ENCODE measurements at places on chromosomes 16 and 17. TPM values are rescaled to one million over a fixed set of nuclear protein-coding genes. Genes with fewer than 3 reads are reported as not detected.

- H3K4me3 ChIP-seq, result no peak overlapping the region
- no peak for DNase-seq
- no peaks in the 10 kb centered on the region for H3K4me1 ChIP-seq
- no peak overlapping the region for H3K27ac ChIP-seq
- peaks cover 11% of the 10 kb centered on the region for H3K36me3 ChIP-seq
Observed at GRCh38 chr16:797120-797420, 3.5 kb downstream of the GNG13 start.

DNA sequence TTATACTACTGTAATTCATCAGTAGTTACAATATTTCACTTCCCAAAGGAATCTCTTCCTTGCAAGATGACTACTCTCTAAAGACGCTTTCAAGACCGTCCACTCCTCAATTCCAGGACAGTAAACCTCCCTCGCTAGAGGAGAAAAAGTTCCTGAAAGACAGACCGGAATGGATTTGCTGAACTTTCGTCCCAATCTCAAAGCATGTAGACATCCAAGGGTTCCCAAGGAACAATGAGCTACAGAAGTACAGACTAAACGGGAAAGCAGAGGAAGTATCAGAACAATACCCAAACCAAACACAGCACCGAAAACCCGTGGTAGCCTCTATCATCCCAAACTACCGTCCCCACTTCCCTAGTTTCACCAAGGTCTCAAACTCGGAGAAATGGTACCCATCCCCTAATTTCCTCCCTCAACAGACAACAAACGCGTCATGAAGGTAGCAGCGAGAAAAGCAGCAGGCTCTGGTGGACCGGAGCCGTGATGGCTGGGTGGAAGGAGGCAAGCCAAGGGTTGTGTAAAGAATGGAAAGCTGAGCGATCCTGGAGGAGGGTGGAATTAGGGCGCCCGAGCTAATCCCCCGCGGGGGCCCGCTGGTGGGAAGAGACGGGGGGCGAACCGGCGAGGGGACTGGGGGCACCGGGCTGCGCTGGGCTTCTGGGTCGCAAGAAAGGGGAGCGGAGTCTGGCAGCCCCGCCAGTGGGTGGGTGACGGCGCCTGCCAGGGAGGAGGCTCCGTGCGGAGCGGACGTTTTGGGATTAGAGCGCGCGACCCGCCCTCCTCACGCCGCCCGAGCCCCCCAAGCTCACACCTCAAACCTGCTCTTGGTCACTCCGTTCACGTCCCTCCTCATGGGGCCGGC, 647 bp downstream of the FBXL20 start:
- peaks cover 18% of the 10 kb centered on the region for H3K4me1 ChIP-seq
- no peak for DNase-seq

GRCh38 chr16:68369697-68370580, 59.1 kb downstream of the PRMT7 start:
- DNase-seq, result peak; percentile 70
- H3K4me3 ChIP-seq, result peak overlapping the region; percentile 75
- peaks cover 5% of the 10 kb centered on the region for H3K36me3 ChIP-seq

- DNase-seq, result no peak
- H3K27ac ChIP-seq, result no peak overlapping the region
- H3K4me1 ChIP-seq, result no peaks in the 10 kb centered on the region
- no peaks in the 10 kb centered on the region for H3K27me3 ChIP-seq
Observed at GRCh38 chr16:60563166-60563565, 1473.1 kb downstream of the CDH8 start.

DNA sequence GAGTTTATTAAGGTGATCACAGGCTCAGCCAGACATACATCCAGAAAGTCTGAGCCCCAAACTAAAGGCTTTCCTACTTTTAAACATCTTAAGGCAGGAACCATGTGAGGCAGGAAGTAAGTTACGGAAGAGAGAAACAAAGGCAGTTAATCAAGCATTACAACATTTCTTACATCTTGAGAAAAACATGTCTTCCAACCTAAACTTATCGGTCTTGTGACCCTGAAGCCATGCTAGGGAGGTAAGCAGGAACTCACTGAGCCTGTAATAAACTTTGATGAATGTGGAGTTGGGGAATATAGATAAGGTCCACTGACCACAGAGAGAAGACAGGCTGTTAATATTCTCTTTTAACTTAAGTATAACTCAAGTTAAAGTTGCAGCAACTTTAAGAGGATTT, 3.5 kb upstream of the ACSM3 start:
- H3K27me3 ChIP-seq, result no peaks in the 10 kb centered on the region
- no peak overlapping the region for H3K4me3 ChIP-seq
- no peak overlapping the region for H3K27ac ChIP-seq
- peaks cover 15% of the 10 kb centered on the region for H3K4me1 ChIP-seq
- DNase-seq, result no peak
- peaks cover 10% of the 10 kb centered on the region for H3K36me3 ChIP-seq

DNA sequence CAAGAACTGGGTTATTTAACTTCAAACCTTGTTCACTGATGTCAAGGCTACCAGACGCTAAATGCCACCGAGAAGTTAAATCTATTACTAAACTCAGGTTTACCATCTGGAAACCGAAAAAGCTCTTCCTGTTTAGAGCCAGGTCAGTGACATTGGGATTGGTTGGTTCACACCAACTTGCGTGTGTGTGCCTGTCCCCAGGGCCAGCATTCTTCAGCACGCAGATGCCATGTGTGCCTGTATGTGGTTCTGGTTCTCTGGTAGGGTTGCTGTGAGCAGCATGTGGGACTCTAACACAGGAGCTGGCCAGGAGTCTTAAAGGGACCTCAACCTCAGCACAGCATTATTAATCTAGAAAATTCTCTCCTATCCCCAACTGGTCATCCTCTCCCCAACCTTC, 18.1 kb upstream of the TBX2 start:
- no peak overlapping the region for H3K4me3 ChIP-seq
- peaks cover 2% of the 10 kb centered on the region for H3K4me1 ChIP-seq
- DNase-seq, result no peak
- no peaks in the 10 kb centered on the region for H3K27me3 ChIP-seq
- H3K27ac ChIP-seq, result no peak overlapping the region

- H3K27me3 ChIP-seq, result no peaks in the 10 kb centered on the region
- H3K4me3 ChIP-seq, result no peak overlapping the region
- H3K4me1 ChIP-seq, result peaks cover 10% of the 10 kb centered on the region
- peaks cover 28% of the 10 kb centered on the region for H3K36me3 ChIP-seq
Observed at GRCh38 chr17:37461668-37462067, 28.0 kb upstream of the DUSP14 start.

DNA sequence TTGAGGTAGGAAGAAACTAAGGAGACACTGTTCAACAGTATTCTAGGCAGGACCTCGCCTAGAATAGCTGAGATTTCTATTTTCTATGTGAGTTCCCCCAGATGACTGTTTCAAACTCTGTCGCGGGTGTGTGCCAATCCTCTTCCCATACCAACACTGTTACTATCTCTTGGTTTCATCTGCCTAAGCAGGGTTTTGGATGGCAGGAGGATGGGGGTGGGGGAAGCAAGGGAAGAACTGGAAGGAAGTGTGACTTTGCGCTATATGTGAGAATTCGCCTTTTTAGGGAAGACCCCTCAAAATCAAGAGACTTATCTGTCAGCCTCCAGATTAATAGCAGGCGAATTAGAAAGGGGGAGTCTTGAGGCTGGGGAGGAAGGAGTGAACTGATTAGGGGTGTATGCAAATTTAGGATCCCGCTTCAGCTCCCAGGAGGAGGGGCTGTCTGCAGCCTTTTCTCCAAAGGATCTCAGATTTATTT, 521 bp upstream of the G6PC3 start:
- peak overlapping the region; percentile 93 for H3K27ac ChIP-seq
- peaks cover 6% of the 10 kb centered on the region for H3K36me3 ChIP-seq
- H3K4me3 ChIP-seq, result peak overlapping the region; percentile 97

- no peak for DNase-seq
- peaks cover 11% of the 10 kb centered on the region for H3K36me3 ChIP-seq
- H3K27me3 ChIP-seq, result no peaks in the 10 kb centered on the region
Observed at GRCh38 chr17:28395968-28396367, 10.0 kb downstream of the SLC46A1 start.

DNA sequence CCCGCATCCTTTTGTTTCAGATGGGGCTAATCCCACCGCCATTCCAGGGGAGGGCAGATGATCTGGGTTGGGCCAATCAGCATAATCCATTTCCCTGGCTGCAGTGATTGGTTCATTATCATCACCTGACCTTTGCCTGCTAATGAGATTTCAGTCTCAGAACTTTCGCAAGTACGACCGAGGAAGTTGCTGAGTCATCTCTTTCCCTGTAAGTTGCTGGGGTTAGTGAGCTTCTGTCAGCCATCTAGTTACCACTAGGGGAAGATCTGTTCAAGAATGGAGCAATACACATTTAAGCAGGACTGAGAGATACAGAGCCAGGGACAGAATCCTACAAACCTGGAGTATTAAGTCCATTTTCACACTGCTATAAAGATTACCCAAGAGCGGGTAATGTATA, 65.3 kb upstream of the NUDT7 start:
- H3K27me3 ChIP-seq, result no peaks in the 10 kb centered on the region
- no peaks in the 10 kb centered on the region for H3K4me1 ChIP-seq
- no peak overlapping the region for H3K4me3 ChIP-seq
- H3K27ac ChIP-seq, result no peak overlapping the region

DNA sequence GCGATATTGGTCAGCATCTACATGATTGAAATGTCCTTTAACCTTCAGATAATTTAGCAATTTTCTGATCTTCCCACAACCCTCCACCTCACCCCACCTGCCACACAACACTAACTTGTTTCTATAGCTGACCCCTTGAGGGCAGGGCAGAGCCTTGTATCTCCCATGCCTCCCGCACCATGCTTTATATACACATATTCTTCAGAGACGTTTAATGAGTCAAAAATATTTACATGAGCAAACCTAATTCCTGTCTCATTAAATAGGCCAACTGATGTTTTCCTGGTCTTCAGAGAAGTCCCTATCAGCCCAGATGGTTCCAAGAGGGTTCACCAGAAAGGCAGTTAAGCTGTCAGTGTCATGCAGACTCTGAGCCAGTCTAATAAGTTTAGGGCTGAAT, 6.6 kb upstream of the DHRS7C start:
- H3K27me3 ChIP-seq, result no peaks in the 10 kb centered on the region
- H3K27ac ChIP-seq, result no peak overlapping the region
- no peak overlapping the region for H3K4me3 ChIP-seq
- H3K4me1 ChIP-seq, result no peaks in the 10 kb centered on the region
- DNase-seq, result no peak
- H3K36me3 ChIP-seq, result no peaks in the 10 kb centered on the region

GRCh38 chr17:43324205-43324893, 74.4 kb upstream of the ARL4D start:
- peaks cover 17% of the 10 kb centered on the region for H3K27me3 ChIP-seq
- DNase-seq, result no peak
- peaks cover 2% of the 10 kb centered on the region for H3K36me3 ChIP-seq
- H3K4me3 ChIP-seq, result no peak overlapping the region

DNA sequence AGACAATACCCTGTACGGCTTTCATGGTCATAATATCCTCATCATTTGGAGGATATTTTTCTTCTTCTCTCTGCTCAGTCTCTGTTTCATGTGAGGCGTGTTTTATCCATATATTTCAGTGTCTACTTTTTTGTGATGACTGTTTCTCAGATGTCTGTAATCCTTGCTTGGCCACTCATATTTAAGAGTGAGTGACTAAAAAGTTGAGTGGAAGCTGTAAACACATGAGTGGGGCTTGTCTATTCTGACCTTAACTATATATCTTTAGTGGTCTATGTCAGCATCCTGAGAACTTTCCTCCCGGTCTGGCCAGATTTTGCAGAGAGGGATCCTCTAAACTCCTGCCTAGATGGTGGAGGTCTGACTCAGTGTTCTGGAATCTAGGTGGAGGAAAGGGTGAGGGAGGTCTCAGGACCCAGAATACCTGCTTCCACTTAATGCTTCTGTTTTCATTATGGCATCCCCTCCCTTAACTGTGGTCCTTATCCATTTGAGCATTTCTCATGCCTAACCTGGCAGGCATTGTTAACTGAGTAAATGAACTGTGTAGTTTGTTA, 6.0 kb downstream of the DDX19B start:
- peaks cover 28% of the 10 kb centered on the region for H3K36me3 ChIP-seq
- no peaks in the 10 kb centered on the region for H3K27me3 ChIP-seq
- no peak overlapping the region for H3K4me3 ChIP-seq
- DNase-seq, result no peak
- peaks cover 21% of the 10 kb centered on the region for H3K4me1 ChIP-seq

- no peaks in the 10 kb centered on the region for H3K27me3 ChIP-seq
- DNase-seq, result no peak
- H3K4me1 ChIP-seq, result no peaks in the 10 kb centered on the region
- H3K4me3 ChIP-seq, result no peak overlapping the region
- H3K27ac ChIP-seq, result no peak overlapping the region
Observed at GRCh38 chr17:11564589-11565380, 33.5 kb upstream of the DNAH9 start.

DNA sequence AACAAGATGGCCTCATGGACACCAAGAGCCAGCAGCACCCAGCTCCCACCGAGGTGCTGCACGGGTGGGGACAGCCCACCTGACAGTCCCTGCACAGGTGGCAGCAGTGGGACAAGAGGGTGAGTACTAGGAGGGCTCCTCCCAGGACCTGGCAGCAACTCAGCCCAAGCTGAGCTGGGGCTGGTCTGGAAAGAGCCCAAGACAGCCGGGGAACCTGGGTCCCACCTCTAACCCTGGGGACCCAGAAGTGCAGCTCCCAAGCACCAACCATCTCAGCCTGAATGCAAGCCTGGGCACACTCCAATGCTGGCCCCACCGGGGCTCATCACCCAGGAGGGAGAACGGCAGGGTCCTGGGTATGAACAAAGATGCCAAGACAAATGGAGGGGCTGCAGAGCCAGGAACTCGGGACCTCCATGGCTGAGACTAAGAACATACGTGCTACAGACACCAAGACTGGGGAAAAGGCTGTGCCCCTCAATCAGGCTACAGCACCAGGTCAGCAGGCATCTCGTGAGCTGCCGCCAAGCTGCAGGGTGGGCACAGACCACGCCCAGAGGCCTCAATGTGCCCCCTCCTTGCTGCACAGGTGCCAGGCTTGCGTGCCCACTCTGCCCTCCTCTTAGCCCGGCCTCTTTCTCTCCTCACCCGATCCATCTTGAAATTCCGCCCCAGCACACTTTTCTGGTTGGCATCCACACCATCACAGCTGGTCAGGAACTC, 37.5 kb upstream of the GSG1L start:
- H3K27ac ChIP-seq, result no peak overlapping the region
- H3K4me1 ChIP-seq, result peaks cover 2% of the 10 kb centered on the region
- H3K36me3 ChIP-seq, result peaks cover 33% of the 10 kb centered on the region
- no peaks in the 10 kb centered on the region for H3K27me3 ChIP-seq

DNA sequence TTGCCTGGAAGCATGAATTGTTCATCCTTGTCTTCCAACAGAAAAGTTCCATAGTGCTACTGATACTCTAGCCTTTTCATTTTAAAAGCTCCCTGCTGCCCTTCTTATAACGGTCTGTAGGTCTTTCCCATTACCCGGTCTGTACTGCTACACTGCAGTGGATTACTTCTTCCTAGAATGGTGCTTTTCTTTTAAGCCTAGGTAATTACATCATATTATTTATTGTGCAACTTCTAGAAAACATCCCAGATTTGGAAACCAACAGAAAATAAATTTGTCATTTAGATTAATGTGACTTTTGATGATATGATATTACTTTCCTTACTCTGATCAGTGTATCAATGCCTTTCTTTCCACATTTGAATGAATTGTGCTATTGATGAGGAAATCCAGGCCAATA, 199.4 kb downstream of the TANC2 start:
- no peaks in the 10 kb centered on the region for H3K27me3 ChIP-seq
- no peaks in the 10 kb centered on the region for H3K36me3 ChIP-seq
- H3K4me1 ChIP-seq, result no peaks in the 10 kb centered on the region
- H3K27ac ChIP-seq, result no peak overlapping the region
- no peak overlapping the region for H3K4me3 ChIP-seq
- no peak for DNase-seq

KRT23 gene
- total RNA-seq, result not detected

ZNF469 gene
- total RNA-seq, result 1.2 TPM

TBC1D3E gene
- total RNA-seq, result not detected

ZNF629 gene
- total RNA-seq, result 5.2 TPM

TMEM170A gene
- 38.9 TPM for total RNA-seq

PTGES3L gene
- 0.28 TPM for total RNA-seq

TAT gene
- not detected for total RNA-seq

ERN1 gene
- total RNA-seq, result 38.6 TPM

HS3ST3A1 gene
- not detected for total RNA-seq

CLEC19A gene
- total RNA-seq, result not detected

DNAH17 gene
- 0.44 TPM for total RNA-seq

TBC1D3B gene
- 9.9 TPM for total RNA-seq

All from activated naive CD8-positive, alpha-beta T cell treated with anti-CD3 and anti-CD28 coated beads, Interleukin-2, amount 10 ng/mL, durations not matched to agents 7 days and 5 days (primary cell).